Left ventricle myocardium superior (tissue), 1 donor: ENCODE measurements at places on chromosomes 2 and 18. TPM values are rescaled to one million over a fixed set of nuclear protein-coding genes. Genes with fewer than 3 reads are reported as not detected.

- peak; percentile 88 for DNase-seq
These were observed at the start of gene DSG2 for GRCh38 chr18:31497836-31498573. Gene DSG2 (plus strand): TSS chr18:31498177. CDS start chr18:31498252, 75 bp downstream.

GRCh38 chr2:30666266-30666874 is 140.9 kb downstream of the CAPN13 start:
- DNase-seq = no peak

DNA sequence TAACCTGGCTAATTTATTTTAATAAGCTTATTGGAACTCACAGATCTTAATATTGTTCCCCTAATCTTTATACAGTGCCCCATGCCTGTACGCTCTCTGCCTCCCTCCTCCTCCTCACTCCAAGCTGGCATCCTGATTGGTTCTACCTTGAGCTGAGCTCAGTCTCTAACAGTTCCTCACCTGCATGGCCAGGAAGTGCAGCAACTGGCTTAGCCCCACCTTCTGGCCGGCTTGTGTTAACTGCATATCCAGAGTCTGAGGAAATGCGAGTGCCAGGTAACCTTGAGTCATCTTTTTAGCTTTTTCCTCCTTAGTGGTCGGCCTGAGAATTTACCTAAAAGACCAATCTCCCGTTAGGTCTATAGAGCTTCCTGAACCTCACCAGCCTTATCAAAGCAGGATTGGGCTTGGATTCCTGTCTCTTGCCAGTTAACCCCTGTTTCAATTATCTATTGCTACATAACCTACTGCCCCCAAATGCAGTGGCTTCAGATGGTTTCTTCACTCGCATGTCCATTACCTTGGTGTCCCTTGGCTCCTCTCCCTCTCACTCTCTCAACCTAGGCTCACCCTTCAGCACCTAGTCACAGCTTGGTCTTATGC is 89.5 kb upstream of the STK39 start:
- peak; percentile 37 for DNase-seq

- DNase-seq = no peak
These were observed 74.4 kb downstream of the TMEM18 start for GRCh38 chr2:602571-603359.

The UCN gene
- 0.55 TPM for total RNA-seq

- DNase-seq = peak; percentile 81
These were observed 1.8 kb downstream of the MPV17 start for GRCh38 chr2:27320958-27321543.

DNA sequence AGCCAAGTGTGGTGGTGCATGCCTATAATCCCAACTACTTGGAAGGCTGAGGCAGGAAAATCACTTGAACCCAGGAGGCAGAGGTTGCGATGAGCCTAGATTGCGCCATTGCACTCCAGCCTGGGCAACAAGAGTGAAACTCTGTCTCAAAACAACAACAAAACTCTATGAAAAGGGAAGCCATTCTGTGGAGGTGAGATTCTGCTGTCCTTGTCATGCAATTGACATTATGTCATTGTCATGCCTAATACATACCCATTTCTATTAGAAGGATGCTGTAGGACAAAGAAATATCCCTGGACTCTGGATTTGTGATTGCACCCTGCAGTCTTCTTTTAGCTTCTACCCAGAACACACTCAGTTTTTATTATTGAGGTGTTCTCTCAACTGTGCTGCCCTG is 8.6 kb downstream of the RASGRP3 start:
- no peak for DNase-seq

GRCh38 chr2:96143231-96143847 is 1.9 kb downstream of the DUSP2 start:
- DNase-seq = peak; percentile 11

The G6PC2 gene
- not detected for total RNA-seq

The MRO gene
- total RNA-seq = 4.0 TPM

The LAMA3 gene
- 3.4 TPM for total RNA-seq
